Femur (tissue), 1 donor: ENCODE measurements at places on chromosomes 5 and 9.

DNA sequence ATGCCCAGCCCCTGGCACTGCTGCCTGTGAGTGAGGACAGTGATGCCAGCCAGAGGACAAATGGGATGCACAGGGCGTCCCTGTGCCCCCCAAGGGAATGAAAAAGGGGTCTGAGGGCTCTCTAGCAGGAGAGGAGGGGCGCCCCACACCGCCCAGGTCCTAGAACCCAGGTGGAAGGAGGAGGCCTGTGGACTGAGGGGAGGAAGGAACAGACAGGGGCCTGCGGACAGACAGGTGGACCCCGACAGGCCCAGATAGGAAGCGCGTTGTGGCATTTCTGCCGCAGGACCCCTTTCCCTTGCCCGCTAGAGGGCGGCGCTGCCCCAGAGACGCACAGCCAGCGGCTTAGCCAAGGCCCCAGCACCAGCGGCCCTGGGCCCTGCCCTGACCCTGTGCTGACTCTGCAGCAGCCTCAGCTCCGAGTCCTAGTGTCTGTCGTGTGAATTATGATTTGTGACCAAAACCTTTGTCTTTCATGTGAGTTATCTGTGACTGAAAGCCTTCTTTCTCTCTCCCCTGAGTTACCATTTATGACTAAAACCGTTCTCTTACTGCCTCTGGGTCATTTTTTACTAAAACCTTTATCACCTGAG, 30.7 kb downstream of the TRIP13 start:
- peak; percentile 87 for DNase-seq

DNA sequence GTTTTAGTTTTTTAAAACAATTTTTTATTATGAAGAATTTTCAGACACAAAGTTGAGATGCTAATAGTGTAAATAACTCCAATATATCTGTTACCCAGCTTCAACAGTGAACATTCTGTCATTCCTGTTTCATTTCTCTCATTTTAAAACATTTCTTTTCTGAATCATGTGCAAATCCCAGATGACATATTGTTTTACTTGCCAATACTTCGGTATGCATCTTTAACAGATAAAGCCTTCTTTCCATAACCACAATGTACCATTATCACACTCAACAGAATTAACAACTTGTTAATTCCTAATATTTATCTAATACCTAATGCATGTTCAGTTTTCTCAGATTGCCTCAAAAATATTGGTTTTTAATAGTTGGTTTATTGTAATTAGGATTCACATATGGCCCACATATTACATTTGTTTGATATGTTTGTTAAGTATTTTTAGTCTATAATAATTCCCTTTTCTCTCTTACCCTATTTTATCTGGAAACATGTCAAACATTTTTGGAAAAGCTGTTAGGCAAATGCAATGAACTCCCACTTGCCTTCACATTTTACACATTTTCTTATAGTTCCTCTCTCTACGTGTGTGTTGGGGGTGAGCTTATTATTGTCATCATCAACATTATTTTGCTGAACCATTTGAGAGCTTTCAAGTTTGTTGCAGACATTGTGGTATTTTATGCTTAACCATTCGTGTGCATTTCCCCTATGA, 58.7 kb upstream of the ANKRD55 start:
- no peak for DNase-seq

- no peak for DNase-seq
Observed at GRCh38 chr5:149143470-149143869, 2.2 kb downstream of the ABLIM3 start.

DNA sequence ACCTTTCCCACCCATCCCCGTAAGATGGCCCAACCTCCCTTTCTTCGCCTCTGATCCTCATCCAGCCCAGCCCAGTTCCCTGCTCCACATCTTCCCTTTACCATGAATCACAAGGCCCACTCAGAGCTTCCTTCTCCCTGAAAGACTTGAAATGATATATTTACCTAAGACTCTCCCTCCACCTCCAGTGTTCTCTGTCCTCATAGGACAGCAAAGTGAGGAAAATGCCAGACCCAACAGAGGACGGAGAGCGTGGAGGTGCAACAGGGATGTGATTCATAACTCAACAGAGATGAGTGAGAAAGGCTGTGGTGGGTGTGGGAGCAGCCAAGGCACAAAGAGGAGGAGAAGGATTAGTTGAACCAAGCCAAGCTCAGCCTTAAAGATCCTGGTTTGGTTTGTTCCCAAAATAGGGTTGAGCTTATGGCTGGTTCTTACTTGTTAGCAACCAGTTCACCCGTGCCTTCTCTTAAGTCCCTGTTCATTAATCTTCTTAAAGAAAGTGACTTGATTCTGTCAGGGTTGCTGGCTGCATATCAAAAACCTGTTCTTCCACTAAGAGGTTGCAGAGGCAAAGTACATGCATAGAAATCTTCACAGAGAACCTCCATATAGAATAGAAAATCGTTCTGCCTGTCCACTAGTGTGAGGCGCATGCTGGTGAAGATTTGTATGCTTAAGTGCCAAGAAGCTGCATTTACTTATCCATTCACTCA, 183.2 kb downstream of the ACTL7B start:
- DNase-seq: no peak

GRCh38 chr5:111261610-111262009, 37.4 kb downstream of the CAMK4 start:
- no peak for DNase-seq

GRCh38 chr5:143573568-143574170, 170.2 kb upstream of the NR3C1 start:
- no peak for DNase-seq

- no peak for DNase-seq
Observed at GRCh38 chr9:123102375-123103113, 69.1 kb downstream of the GPR21 start.

DNA sequence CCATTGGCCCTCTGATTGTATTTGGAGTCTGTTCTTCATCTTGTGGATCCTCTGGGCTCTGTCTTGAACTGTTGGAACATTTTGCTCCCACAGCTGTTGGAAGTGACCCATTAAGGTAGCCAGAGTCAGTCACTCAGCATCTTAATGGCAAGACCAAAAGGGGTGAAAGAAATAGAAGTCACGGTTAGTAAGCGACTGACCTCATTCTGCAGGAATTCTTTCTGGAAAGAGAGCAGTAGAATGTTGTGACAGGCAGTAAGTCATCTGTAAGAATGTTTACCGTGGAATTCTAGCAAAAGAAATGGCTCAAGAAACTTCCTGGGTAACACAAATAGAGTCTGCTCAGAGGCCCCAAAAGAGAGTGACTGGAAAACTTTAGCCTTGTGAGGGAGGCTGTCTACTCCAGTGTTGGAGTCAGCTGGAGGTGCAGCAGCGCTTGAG, 28.6 kb upstream of the TNC start:
- no peak for DNase-seq

DNA sequence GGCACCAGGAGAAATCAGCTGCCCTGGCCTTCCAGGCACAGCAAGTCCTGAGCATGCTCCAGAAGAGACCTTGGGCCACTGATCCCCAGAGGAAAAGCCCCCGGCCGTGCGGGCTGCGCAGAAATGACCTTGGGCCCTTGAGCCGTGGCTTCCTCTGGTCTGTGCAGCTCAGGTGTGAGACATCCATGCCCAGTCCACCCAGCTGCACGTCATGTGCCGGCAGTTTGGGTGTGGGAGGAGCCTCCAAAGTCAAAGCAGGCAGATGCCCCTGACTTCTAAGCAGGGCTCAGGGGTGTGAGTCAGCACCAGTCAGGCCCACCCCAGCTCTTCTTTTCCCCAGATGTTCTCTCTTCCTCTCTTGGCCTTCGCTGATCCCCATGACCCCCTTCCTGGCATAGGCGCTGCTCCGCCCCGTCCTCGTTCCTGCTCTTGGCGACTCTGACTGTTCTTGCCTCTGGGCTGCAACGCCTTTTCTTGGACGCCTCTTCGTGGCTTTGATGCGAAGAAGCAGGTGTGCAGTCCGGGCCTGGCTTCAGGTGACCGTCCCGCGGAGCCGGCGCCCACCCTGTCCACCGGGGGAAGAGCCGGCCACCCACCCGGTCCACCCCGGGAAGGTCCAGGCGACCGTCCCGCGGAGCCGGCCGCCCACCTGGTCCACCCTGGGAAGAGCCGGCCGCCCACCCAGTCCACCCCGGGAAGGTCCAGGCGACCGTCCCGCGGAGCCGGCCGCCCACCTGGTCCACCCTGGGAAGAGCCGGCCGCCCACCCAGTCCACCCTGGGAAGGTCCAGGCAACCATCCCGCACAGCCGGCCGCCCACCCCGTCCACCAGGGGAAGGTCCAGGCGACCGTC, 5.9 kb upstream of the QSOX2 start:
- no peak for DNase-seq

DNA sequence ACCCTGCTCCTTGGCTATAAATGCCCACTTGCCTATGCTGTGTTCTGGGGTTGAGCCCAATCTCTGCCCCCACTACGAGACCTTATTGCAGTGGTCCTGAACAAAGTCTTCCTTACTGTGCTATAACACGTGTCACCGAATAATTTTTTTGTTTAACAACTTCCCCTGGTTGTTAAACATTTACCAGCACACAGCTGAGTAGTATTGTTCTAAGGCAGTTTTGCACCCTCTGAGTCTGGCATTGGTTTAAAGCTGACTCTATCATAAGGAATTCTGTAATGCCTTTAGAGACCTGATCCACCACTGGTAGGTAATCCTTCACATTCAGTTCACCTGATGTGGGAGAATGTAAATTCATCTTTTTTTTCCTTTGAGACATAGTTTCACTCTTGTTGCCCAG, 25.6 kb upstream of the ANKRD31 start:
- no peak for DNase-seq

- no peak for DNase-seq
Observed at GRCh38 chr5:61575581-61575980, 243.5 kb downstream of the ZSWIM6 start.

- DNase-seq: no peak
Observed at GRCh38 chr5:57666582-57666981, 184.0 kb upstream of the ACTBL2 start.

DNA sequence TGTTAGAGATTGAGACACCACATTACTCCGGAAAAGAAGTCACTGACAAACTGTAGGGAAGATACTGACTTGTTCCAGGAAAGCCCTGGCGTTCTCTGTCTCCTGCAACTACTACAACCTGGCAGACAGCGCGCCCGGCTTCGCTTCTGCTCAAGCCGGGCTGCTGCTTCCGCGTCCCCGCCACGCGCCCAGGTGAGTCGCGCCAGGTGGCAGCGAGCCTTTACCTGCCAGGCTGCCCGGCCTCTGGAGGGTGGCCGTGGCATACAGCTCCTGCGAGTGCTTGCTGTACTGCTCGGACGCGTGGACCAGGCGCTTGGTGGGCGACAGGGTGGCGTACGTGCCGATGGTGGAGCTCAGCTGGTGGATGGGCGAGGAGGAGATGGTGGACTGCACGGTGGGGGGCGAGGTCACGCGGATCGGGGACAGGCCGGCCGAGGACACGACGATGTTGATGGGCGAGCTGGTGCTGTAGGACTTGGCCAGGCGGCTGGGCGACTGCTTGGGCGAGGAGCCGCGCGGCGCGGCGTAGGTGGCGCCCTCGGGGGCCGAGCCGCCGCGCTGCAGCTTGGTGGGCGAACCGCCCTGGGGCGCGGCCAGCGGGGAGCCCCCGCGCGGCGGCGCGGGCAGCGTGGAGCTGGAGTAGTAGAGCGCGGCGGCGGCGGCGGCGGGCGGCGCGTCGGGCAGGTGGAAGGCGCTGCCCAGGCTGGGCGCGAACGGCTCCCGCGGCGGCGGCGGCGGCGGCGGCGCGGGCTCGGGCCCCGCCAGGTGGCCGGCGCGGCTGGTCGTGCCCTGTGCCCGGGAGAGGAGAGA, 519.6 kb downstream of the CTNND2 start:
- no peak for DNase-seq

GRCh38 chr9:132268725-132269352, 85.9 kb downstream of the SETX start:
- peak; percentile 51 for DNase-seq

- no peak for DNase-seq
Observed at GRCh38 chr5:115673596-115673995, 47.8 kb upstream of the TMED7 start.

DNA sequence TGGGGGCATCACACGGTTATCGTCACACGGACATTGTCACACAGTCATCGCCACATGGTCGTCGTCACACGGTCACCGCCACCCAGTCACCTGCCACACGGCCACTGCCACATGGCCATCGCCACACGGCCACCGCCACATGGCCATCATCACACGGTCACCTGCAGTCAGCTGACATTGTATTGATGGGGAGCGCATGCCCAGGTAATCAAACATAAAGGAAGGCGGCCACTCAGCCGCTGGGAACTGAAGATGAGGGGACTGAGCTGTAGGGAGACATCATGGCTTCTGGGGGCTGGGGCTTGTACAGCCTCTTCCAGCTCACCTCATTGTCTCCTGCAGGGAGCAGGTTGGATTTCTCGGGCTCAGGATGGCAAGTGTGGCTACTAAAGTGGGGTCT, 49.2 kb downstream of the MRPL36 start:
- peak; percentile 8 for DNase-seq

- DNase-seq: no peak
Observed at GRCh38 chr5:131812371-131813160, 15.7 kb upstream of the FNIP1 start.

DNA sequence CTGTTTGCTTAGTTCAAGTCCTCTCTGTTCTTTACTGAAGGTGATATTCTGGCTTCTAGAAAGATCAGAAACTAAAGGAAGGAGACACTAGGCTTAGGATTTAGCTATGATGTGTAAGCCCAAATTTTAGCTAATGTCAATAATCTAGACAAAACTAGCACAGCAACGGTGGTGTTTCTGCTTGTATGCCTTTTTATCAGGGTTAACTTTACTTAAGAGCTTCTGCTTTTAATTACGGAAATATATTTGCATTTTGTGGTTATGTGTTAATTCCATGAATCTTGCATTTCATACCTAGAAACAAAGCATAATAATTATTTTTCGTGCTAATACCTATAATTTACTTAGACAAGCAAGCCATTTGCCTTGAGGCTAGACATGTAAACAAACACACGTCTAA, 96.1 kb downstream of the PAX5 start:
- no peak for DNase-seq

DNA sequence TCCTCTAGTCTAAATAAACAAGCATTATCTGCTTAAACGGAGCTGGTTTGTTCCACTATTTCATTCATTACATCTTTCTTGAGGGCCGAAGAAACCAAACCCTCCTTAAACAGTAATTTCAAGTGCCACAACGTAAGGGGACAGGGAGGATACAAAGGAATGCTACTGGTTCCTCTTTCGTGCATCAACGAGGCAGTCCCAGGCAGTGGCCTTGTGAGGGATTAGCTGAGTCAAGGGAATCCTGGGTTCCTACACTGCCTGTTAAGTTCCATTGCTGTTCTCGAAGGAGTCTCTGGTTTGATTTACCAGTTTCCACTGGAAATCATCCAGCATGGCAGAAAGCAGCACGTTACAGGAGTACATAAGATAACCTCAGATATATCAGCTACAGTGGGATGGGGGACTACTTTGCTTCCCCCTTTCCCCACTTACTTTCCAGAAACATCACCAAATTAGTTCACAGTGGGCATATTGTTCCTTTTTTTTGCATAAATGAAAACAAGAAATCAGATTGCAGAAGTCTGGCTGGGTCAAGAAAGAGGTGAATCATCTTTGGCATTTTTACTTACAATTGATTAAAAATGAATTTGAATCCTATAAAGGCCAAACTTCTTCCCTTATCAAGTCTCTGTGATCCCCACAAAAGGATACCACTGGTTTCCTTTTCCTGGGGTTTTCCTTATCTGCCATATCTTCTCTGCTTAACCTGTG, 2.5 kb upstream of the RANBP3L start:
- no peak for DNase-seq

GRCh38 chr5:122494109-122494508, 182.1 kb downstream of the SNCAIP start:
- DNase-seq: no peak
